ENCODE measurements at places on chromosomes 12 and 14.

- no peak for DNase-seq
Observed at GRCh38 chr12:12185414-12185813, 81.4 kb downstream of the LRP6 start.

- no peak for DNase-seq
Observed at GRCh38 chr12:59372956-59373355, 222.9 kb upstream of the SLC16A7 start.

DNA sequence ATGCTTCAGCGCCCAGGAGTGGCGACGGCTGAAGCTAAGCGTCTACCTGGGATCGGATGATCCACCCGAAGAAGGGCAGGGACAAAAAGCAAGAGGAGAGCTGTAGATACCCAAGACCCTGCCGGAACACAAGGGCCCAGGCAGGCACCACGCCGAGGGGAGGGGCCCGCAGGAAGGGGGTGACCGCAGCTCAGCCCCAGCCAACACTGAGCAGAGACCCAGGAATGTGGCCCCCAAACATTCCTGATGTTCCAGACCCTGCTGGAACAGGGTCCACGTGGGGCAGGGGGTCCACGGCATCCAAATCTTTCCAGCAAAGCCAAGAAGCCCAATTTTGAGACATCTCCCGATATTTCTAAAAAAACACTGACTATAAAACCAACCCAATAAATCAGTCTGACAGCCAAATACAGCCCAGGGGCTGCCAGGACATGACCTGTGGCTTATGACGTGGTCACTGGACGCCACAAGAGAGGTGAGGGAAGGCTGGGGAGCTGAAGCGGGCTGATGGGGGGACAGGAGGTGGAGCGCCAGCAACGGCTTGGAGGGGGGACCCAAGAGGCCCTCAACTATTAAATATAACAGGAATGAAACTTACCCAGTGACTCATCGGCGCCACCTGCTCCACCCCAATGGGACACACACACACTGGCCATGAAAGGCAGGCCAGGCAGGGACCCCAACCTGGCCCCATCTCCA is 58.9 kb downstream of the NCOR2 start:
- no peak for DNase-seq

- no peak for DNase-seq
Observed at GRCh38 chr14:38544776-38545175, 288.9 kb upstream of the CLEC14A start.

DNA sequence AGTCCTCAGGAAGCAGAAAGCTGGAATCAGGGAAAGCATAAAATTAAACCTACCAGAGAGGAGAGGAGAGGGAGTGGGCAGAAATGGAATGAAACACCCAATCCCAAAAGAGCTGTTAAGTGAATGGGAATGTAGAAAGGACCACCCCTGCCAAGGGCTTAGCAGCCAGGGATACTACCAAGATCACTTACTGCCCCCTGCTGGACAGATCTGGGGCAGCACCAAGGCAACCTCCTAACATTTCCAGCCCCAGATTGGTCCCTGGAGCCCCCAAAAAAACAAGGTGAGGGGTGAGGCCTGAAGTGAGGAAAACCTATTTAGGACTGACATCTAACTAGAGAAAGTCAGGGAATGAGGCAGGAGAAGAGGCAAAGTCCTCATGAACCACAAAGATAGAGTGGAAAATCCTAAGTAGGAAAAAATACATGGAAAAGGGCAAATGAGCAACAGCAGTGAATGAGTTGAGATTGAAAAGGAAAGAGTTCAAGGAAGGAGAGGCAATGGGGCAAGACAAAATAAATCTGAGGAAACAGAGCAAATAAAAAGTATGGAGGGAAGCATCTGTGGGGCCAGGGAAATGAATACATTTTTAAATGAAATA is 11.2 kb upstream of the FKBP11 start:
- peak; percentile 73 for DNase-seq

GRCh38 chr12:68565391-68565903 is 45.3 kb upstream of the RAP1B start:
- DNase-seq: no peak

DNA sequence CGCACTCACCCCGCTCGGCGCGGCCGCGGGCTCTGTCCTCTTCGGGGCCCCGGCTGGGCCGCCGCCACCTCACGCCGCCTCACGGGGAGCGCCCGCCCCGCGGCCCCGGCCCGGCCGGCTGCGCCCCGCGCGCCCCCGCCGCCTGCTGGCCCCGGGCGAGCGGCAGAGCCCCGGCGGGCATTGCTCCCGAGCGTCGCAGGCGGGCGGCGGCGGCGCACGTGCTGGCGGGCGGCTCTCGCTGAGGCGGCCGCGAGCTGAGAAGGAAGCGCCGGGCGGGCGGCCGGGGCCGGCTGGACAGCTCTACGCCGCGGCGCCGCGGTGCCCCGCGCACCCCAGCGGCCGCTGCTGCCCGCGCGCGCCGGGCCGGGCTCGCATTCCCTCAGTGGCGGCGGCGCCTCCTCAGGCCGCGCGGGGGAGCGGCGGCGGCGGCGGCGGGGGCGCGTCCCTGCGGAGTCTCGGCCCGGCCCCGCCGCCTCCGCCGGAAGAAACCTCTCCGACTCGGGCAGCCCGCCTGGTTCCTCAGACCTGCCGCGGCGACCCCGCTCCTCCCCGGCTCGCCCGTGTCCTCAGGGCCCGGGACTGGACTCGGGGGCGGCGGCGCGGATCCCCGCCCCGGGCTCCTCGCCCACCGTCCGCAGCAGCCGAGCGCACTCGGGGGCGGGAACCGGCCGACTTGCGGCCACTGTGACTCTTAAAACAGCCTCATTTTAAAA is at the start of gene PITPNM2:
Gene PITPNM2, minus strand, starts transcription at position 347 of the 713 bp plus-strand sequence. CDS start 116,500 bp downstream, outside the sequence.
- DNase-seq: peak; percentile 45

- DNase-seq: no peak
Observed at GRCh38 chr12:53489242-53489864, 9.9 kb downstream of the MAP3K12 start.

- DNase-seq: no peak
Observed at GRCh38 chr12:76674669-76675315, 89.1 kb upstream of the ZDHHC17 start.

GRCh38 chr14:93683226-93683625 is 105.1 kb downstream of the PRIMA1 start:
- DNase-seq: peak; percentile 60

- DNase-seq: no peak
Observed at GRCh38 chr14:104686624-104687517, 2.5 kb upstream of the INF2 start.

DNA sequence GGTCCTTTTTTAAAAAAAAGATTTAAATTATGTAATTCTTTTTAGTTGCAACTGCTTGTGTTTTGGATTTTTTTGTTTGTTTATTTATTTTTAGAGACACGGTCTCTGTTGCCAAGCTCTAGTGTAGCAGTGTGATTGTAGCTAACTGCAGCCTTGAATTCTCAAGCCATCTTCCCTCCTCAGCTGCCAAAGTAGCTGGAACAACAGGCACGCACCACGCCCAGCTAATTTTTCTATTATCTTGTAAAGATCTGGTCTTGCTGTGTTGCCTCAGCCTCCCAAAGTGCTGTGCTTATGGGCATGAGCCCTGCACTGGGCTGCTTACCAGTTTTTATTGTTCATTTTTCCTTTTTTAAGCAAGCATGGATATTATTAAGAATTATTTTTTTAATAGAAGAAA is 10.6 kb upstream of the ART4 start:
- peak; percentile 67 for DNase-seq

DNA sequence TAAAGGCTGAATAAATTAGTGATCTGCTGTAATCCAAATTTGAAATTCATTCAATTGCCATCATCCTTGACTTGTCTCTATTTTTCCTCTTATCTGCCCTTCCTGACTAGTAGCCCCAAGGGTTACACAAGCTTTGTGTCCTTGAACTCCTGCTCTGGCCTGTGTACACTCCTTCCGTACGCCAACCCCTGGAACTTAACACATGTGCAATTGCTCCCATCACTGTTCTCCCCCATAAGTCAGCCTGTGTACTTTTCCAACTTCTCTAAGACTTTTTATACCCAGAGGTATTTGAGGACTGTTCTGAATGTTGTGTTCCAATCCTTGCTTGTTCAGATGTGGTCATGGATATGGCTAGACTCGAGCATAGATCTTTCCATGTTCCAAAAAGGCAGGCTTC is 171.1 kb upstream of the G2E3 start:
- DNase-seq: no peak

- DNase-seq: no peak
Observed at GRCh38 chr12:121373755-121374154, 21.5 kb upstream of the ANAPC5 start.

- no peak for DNase-seq
Observed at GRCh38 chr14:36870776-36871175, 209.1 kb downstream of the PAX9 start.

- DNase-seq: no peak
Observed at GRCh38 chr12:30882706-30883105, 43.8 kb upstream of the TSPAN11 start.

DNA sequence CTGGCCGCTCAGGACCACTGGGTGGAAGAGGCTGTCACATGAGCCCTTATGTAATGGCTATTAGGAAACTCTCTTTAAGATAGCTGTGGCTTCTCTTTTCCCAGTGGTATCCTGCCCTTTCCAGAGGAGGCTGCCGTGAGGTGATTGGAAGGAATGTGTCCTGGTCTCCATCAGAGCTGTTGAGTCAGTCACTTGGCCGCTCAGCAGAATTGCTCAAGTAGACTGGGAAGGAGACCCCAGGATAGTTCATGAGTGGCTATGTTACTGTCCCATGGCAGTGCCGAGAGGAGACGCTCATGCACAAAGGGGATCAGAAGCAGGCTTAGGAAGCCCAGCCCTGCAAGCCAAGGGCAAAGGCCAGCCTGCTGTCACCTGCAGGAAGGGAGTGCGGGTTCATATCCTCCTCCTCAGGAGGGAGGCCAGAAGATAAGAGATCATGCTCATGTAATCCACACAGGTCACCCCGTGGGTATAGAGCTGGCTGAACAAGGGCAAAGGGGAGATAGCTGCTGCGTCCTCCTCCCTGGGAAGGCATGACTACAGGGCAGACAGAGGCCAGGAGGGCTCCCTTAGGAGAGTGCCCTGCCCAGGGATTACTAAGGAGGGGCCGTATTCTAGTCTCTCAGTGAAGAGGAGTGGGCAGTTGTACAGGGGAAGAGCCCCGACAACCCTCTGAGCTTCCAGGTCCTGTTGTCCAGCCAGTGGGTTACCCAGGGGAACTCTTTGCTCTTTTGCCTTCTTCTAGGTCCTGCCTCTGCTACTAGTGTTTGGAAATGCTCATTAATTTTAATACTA is 137.0 kb upstream of the MAX start:
- no peak for DNase-seq

GRCh38 chr12:124747426-124748161 is 116.1 kb downstream of the SCARB1 start:
- no peak for DNase-seq

DNA sequence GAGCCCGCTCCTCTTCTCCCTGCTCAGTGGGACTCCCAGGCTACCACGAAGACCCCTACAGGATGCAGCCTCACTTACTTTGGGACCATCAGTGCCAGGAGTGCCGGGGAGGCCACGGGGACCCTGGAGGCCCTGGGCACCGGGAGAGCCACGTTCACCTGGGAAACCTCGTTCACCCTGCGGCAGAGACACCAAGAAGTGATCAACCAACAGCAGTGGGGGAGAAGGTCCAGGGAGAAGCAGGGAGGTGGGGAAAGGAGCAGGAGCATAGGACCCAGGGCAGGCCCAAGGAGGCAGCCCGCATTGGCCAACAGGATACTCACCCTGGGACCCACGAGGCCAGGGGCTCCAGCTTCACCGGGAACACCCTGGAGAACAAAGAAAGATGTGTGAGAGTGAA is 19.4 kb downstream of the TMEM106C start:
- DNase-seq: no peak

GRCh38 chr14:28243600-28243999 is 523.0 kb upstream of the FOXG1 start:
- no peak for DNase-seq

GRCh38 chr12:47302111-47302671 is 222.4 kb upstream of the AMIGO2 start:
- DNase-seq: peak; percentile 49

- no peak for DNase-seq
Observed at GRCh38 chr14:52547027-52547426, 5.3 kb downstream of the TXNDC16 start.

DNA sequence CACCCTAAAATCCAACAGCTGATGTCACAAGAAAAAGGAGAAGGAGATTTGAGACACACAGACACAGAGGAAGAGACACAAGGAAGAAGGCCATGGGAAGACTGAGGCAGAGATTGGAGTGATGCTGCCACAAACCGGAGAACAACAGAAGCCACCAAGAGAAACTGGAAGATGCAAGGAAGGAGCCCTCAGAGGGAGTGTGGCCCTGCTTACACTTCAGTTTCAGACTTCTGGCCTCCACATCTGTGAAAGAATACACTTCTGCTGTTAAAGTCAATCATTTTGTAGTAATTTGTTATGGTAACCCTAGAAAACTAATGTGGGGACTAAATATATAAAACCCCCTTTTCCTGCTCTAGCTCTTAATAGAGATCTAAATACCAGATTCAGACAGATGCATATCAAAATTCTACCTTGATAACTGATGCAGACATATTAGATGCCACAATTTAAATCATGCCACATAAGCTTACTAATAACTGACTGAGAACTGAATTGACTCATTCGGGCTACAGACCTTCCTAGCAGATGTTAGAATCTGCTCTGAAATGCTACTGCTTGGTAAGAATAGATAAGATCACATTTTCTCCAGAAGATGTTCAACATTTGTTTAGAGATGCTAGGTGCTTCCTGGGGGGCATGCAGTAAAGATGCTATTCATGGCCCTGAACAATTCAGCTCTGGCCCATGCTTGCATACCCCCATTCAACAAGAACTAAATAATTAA is 113.1 kb upstream of the CCND2 start:
- no peak for DNase-seq

DNA sequence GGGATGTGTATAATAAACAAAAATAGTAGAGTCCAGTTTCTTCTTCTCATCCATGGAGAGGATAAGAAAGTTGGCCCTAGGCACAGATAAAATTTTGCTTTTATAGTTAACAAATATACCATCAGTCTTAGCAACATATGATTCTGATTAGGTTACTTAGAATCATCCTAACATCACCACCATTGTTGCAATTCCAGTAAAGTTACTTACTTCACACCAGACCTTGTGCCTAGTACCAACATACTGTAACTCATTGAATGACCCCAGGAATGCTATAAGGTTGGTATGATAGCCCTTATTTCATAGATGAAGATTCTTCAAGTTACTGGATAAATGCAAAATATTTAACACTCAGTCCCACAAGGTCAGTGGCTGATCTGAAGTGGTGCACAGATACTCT is 183.8 kb upstream of the ATP2B1 start:
- no peak for DNase-seq

- no peak for DNase-seq
Observed at GRCh38 chr12:123139926-123140675, 10.8 kb downstream of the PITPNM2 start.

- DNase-seq: no peak
Observed at GRCh38 chr12:124613151-124613585, 45.8 kb upstream of the NCOR2 start.

GRCh38 chr12:12927211-12928079 is 24.5 kb downstream of the GPRC5D start:
- peak; percentile 87 for DNase-seq

DNA sequence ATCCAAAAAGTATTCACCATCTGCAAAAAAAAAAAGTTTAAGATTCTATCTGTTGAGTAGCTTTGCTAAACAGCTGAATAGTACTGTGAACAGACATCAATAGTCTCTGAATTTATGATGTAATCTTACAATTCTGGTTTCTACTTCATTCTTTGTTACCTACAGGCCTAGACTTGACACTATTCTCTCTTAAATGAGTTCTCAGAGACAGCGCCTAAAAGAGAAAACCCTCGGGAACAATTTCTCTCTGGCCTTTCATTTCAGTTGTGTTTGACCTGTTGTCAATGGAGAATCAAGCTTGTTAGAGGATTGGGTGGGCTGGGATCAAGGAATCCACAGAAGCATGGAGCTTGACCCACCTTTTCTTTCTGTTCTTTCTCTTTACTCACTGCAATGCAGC is 5.9 kb upstream of the TWF1 start:
- DNase-seq: no peak

Measured in hematopoietic multipotent progenitor cell treated with erythropoietin and hydrocortisone succinate and interleukin-3 and kit ligand, for 8 days (in vitro differentiated cells).